ENCODE measurements at places on chromosomes 1 and 21. TPM values are rescaled to one million over a fixed set of nuclear protein-coding genes. Genes with fewer than 3 reads are reported as not detected.

The NR5A2 gene
- 9.6 TPM for total RNA-seq

The GSTM5 gene
- 13.1 TPM for total RNA-seq

The CELA3B gene
- total RNA-seq: 0.90 TPM

The EPHA2 gene
- 17.6 TPM for total RNA-seq

The AMPD1 gene
- total RNA-seq: not detected

The FAAP20 gene
- total RNA-seq: 42.6 TPM

The PEAR1 gene
- 17.7 TPM for total RNA-seq

The MFN2 gene
- 93.6 TPM for total RNA-seq

The CPLANE2 gene
- 1.9 TPM for total RNA-seq

The PRRX1 gene
- total RNA-seq: 46.2 TPM

The OR2T35 gene
- not detected for total RNA-seq

The TXNIP gene
- 692 TPM for total RNA-seq

The PALMD gene
- total RNA-seq: 212 TPM
